ENCODE measurements at places on chromosomes 7 and 10.

DNA sequence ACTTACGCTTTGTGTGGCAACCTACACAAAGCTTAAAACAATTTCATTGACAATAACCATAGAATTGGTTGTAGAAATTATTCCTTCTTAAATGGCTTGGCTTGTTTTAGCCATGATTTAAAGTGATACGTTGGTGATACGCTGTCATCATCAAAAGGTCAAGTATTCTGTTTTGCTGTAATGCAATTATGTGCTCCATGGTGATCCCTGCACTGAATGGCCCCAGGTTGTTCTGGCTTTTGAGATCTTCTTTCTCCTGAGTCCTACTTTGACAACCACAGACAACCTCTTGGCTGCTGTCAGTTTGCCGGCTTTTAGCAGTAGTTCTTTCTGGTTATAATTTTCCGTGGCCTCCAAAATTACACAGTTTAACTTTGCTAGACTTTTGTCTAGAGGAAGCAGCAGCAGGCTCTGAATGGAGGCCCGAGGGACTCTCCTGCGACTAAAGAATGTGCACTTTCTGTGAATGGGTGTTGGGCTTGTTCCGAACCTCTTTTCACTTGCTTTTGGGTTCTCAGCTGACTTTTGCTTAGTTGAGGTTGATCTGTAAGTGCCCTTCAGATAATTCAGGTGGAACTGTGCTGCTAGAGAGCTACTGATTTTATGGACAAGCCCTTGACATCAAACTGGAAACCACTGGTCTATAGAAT lies 104.7 kb downstream of the TMEM178B start:
- no peak for DNase-seq

- DNase-seq: no peak
Measured at GRCh38 chr10:6114805-6115341, 26.0 kb downstream of the RBM17 start.

DNA sequence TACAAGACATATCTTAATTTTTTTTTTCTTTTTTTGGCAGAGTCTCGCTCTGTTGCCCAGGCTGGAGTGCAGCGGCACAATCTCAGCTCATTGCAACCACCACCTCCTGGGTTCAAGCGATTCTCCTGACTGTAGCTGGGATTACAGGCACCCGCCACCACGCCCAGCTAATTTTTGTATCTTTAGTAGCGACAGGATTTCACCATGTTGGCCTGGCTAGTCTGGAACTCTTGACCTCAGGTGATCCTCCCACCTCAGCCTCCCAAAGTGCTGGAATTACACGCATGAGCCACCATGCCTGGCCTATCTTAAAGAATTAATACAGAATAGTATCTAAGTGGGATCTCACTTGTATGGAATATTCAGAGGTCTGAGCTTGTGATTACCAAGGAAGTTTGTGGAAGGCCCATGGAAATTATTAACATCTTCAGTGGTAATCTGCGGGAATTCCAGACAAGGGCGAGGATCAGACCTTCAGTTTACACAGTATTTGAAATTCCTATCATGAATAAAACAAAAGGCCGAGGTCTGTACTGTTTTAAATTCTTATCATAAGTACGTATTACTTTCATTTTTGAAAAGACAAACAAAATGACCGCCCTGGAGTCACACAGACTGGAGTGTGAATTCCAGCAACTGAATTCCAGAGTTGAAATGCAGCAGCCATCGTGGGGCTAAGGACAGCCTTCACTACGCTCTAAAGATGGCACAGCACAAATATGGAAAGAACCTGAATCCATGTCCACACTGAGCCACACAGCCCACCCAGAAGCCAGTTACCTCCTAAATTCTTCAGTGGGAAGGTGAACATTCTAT lies 16.7 kb downstream of the GPRIN2 start:
- no peak for DNase-seq

DNA sequence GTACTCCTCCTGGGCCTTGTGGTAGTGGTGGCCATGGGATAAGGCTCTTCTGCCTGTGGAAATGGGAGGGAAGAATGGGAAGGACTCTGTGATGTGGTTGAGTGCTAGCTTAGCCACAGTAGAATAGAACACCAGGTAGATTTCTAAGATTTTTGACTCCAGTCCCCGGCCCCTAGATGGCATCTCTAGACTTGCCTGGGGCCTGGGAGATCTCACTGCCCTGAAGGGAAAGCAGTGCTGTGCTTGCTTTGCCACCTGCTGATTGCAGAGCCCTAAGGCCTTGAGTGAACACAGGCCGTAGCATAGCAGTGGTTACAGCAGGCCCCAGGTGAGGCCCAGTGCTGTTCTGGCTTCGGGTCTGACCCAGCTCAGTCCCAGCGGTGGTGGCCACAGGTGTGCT lies 252.0 kb downstream of the TCF7L2 start:
- DNase-seq: no peak

DNA sequence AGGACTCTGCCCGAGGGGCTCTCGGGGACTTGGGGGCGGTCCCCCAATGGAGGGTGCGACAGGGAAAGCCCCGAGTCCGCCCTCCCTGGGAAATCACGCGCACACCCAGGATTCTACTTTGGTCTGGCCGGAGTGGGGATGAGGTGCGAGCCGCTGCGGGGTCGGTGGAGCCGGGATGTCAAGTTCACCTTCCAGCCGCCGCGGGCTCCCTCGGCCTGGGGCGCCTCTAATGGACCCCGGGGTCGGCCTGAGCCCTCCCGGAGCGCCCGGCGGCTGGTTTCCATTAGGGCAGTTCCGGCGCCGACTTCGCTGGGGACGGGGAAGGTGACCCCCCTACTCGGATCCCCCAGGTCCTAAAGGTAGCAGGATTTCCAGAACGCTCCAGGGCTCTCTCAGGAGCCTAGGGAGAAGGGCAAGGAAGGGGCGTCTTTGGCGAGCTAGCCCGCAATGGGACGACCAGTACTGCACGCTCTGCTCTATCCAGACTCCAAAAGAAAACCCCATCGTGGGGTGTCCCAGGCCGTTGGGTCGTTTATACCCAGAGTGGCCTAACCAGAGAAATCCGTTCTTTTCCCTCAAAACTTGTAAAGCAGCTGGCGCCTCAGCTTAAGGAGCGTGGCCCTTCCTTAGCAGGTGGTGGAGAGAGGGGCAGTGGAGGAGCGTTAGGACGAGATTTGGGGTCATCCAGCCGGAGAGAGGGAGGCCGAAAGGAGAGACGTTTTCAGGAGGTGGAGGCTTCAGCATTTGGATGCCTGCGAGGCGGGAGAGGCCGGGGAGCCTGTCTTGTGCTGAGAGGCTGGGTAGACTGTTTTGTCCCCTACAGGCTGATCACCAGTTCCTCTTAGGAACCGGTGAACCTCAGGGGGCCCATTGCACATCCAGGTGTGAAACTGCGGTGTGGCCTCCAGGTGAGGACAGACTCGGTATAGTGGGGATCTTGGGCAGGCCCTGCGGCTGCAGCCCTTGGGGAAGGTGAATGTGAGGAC lies 860 bp upstream of the WDR86 start:
- DNase-seq: no peak
